ENCODE measurements at places on chromosomes 3 and 15. TPM values are rescaled to one million over a fixed set of nuclear protein-coding genes. Genes with fewer than 3 reads are reported as not detected.
A peak's percentile ranks its signal among the peaks of the same experiment; 100 is the strongest.

DNA sequence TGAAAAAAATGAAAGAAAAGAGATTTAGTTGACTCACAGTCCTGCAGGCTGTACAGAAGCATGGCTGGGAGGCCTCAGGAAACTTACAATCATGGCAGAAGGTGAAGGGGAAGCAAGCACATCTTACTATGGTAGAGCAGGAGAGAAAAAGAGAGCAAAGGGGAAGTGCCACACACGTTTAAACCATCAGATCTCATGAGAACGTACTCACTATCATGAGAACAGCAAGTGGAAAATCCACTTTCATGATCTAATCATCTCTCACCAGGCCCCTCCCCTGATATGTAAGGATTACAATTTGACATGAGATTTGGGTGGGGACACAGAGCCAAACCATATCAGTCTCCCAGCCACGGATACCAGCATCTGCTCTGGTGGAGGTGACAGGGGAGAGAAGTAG lies 50.8 kb upstream of the CPOX start:
- H3K27ac ChIP-seq = no peak overlapping the region
- no peaks in the 10 kb centered on the region for H3K36me3 ChIP-seq
- no peak for DNase-seq
- no peaks in the 10 kb centered on the region for H3K27me3 ChIP-seq
- H3K4me3 ChIP-seq = no peak overlapping the region

CA12 gene
- 10.7 TPM for total RNA-seq

DNA sequence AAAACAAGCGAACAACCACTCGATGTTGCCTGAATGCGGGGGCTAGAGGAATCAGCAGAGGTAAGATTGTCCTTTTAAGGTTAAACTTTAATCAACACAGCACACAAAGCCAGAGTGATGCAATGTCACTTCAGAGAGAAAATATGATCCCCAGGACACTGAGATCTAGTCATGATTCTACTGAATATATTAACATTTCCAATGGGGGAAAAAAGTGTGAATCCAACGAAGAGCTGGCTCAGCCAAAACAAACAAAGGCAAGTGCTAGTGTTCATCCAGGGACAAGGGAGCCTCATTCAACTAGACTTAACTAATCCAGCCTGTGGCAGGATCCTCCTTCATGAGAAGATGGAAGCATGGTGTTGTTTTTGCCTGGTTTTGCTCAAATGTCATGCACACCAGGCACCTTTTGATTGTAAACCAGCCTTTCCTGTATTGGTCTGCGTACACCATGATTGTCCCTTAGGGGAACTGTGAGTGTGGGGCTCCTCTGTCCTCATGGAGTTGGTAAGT lies 35.8 kb downstream of the SCG5 start:
- no peaks in the 10 kb centered on the region for H3K4me1 ChIP-seq
- no peak overlapping the region for H3K27ac ChIP-seq
- no peak for DNase-seq
- H3K27me3 ChIP-seq = no peaks in the 10 kb centered on the region
- no peak overlapping the region for H3K4me3 ChIP-seq
- H3K36me3 ChIP-seq = no peaks in the 10 kb centered on the region

- peak overlapping the region; percentile 80 for H3K4me3 ChIP-seq
- peaks cover 13% of the 10 kb centered on the region for H3K4me1 ChIP-seq
- H3K27me3 ChIP-seq = peaks cover 7% of the 10 kb centered on the region
- no peaks in the 10 kb centered on the region for H3K36me3 ChIP-seq
- H3K27ac ChIP-seq = no peak overlapping the region
- no peak for DNase-seq
Measured at GRCh38 chr3:158109295-158109803, 540 bp upstream of the RSRC1 start.
